G401 (cell line): ENCODE measurements at places on chromosomes 11 and 22. TPM values are rescaled to one million over a fixed set of nuclear protein-coding genes. Genes with fewer than 3 reads are reported as not detected.

DNA sequence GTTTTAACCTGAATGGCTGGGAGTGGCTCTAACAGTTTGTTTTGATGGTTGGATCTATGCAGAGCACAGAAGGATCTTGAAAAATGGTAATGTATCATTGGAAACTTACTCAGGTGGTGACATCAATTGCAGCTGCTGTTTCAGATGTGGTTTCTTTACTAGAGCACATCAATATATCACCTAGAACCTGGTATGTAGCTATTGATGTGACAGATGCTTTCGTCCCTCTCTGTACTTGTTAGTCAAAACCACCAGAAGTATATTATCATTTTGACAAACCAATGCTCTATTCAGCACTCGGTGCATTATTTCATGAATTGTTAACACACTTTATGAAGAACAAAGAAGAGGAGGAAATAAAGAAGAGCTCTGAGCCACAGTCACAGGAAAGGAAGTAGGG lies 26.6 kb upstream of the SCN3B start:
- no peak for DNase-seq

DNA sequence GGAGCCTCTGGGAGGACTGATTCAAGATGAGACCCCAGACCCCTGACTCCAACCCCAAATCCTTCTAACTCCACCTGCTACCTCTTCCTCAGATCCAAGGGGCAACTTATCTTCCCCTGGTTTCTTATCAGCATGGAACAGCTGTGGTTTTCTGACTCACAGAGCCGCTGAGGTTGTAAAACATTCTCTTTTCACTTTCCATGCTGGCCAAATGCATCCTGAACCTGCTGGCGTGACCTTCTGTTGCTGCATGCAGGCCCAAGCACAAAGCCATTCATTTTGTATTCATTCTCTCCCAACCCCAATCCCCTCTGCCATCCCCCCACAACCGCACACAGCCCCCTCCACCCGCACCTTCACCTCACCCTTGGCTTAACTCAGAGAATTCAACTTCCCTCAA lies 70.3 kb downstream of the SEZ6L start:
- DNase-seq = no peak

DNA sequence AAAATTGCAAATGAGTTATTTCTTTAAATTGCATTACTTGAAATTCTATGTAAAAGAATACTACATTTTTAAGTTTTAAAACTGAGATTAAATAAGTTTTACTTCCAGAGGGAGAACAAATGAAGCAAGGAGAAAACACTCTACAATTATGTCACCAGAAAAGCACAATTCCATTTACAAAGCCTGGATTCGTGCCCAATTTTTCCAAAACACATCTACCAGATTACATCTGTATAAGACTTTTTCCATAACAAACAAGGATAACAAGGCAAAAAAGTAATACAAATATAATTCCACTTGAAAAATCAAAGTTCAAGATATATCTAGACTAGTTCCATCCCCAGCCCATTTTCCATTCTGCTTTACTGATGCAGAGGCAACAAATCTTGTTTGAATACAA lies 40.5 kb downstream of the MTMR2 start:
- DNase-seq = no peak

DNA sequence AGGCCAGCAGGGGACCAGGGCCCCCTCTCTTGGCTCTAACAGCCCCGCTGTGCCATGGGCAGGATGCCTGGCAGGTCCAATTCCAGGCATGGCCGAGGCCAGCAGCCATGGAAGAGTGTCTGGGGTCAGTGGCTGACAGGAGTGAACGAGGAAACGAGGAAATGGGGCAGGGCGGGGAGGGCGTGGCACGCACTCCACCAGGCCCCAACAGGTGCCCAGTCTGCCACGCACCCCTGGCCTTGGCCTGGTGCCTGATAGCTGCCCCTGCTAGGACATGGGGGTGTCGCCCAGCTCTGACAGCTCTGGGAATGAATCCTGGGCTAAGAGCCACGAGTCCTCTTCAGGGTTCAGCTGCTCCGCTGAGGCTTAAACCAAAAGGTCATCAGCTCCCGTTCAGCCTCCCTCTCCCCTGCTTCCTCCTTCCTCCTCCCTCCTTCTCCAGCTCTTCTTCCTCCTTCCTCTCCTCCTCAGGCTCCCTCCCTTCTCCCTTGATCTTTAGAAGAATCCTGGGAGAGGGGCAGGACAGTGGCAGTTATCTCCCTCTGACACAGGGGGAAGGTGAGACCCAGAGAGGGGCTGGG lies 11.5 kb upstream of the TBC1D22A start:
- no peak for DNase-seq

- DNase-seq = no peak
Measured at GRCh38 chr11:431921-432320, 9.9 kb downstream of the ANO9 start.

OR2AG1 gene
- not detected in 2 replicates for total RNA-seq

DGKZ gene
- 66.2 and 68.4 TPM in 2 replicates for total RNA-seq
